ENCODE measurements at places on chromosomes 1 and 21. TPM values are rescaled to one million over a fixed set of nuclear protein-coding genes. Genes with fewer than 3 reads are reported as not detected.

GRCh38 chr1:88746916-88747315 lies 62.8 kb downstream of the PKN2 start:
- DNase-seq = no peak

GRCh38 chr1:69172003-69173000 lies 395.4 kb upstream of the LRRC7 start:
- no peak for DNase-seq

DNA sequence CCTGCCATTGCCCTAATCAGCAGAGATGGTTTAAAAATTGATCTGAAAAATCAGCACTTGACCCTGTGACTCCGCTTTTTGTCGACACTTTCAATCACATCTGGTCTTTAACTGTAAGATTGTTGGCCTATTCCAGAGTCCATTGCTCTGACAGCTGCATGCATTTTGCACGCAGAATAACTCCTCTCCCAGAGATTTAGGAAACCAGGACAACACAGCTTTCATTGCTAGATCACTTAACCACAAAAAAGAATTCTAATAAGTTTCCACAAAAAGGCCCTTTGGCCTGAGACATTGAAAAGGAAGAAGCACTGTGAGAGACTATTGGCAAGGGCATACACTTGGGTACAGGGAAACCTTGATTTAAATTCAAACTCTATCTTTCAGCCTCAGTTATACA lies 373.1 kb downstream of the TGFB2 start:
- DNase-seq = peak; percentile 88

GRCh38 chr1:209823143-209824041 lies 4.4 kb upstream of the UTP25 start:
- DNase-seq = peak; percentile 74

DNA sequence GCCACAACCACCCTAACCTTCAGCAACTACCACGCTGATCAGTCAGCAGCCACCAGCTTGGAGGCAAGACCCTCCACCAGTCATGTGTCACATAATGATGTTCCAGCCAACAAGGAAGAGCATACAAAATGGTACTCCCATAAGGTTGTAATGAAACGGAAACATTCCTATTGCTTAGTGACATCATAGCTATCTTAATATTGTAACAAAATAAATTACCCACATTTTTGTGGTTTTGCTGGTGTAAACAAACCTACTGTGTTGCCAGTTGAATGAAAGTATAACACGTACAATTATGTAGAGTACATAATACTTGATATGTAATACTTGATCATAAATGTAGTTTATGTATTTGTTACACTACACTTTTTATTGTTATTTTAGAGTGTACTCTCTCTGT lies 1363.2 kb upstream of the ADGRL4 start:
- no peak for DNase-seq

DNA sequence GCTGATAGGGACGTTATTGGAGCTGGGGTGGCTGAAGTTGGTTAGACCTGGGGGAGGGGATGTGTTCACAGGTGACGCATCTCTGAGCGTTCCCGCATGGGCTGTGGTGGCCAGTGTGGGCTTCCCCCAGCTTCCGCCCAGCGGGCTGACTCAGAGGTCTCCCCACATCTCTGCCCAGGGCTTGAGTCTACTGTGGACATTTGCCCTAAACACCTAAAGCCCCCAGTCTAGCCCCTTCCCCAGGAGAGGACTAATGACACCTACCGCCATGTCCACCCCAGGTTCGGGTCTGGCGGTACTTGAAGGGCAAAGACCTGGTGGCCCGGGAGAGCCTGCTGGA lies 2.0 kb downstream of the AGRN start:
- DNase-seq = no peak

DNA sequence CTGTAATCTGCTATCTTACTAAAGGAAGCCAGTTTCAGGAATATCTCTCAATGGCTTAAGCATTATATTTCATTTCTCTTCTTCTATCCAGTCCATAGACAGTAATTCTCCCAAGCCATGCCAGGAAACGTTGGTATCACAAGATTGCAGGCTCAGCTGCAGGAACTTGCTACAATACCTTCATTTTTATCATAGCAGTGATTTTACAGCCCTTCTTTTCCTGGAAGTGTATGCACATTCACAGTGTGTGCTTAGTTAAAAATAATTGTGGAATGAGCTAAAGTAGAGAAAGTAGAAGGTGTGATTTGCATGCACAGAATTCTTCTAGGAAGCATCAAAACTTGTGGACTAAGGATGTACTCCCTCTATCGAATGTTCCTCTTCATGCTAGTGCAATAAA lies 647.2 kb upstream of the PTBP2 start:
- DNase-seq = no peak

Gene TDRD5
- total RNA-seq = not detected

Gene CELF3
- not detected for total RNA-seq

Gene GPR25
- total RNA-seq = not detected

Measured in LHCN-M2 (cell line).